ENCODE measurements at places on chromosomes 6 and 20.
A peak's percentile ranks its signal among the peaks of the same experiment; 100 is the strongest.

DNA sequence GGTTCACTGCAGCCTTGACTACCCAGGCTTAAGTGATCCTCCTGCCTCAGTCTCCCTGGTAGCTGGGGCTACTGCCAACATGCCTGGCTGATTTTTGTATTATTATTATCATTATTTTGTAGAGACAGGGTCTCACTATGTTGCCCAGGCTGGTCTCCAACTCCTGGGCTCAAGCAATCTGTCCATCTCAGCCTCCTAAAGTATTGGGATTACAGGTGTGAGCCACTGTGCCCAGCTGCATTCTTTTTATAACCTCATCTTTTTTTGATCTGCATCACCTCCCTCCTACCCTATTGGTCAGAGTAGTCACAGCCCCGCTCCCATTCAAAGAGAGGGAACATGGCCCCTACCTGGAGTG is 23.6 kb upstream of the IER3 start:
- no peak for DNase-seq

DNA sequence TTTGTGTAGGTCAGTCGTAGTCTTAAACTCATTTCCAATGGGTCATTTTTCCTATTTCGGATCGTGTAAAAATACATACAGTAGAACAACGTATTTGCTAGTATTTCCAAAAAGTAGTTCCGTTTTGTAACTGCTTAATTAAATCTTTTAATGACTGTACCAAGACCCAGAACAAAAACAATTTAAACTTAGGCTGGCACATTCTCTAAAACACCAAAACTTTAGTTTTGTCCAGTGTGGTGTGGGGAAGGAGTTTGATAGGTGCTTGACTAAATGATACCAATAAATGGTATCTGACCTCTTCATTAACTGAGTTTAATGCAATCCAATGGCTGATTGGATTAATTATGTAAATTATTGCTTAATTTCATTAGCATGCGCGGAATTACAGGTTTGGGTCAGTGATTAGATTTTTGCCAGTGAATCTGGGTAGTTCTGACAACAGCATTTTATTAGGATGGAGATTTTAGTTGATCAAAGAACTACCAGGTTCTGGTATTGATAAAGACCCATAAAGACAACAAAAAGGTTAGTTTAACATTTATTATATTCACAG is 20.8 kb downstream of the OR2B2 start:
- DNase-seq, result no peak

DNA sequence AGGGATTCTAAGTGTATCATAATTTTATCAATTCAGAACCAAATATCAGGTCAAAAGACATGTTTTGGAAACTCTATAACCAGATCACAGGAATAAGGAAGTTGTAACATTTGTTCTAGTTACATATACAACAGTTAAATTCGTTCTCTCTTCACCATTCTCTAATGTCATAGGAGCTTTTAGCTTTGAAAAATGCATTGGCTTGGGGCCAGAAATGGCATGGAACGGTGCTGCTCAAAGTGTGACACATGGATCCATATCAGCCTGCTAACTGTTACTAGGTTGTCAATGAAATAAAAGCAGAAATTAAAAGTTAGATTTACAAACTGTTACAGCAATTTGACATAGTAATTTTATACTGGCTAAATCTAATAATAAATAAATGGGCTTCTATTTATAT is 120.3 kb downstream of the LCA5 start:
- no peak for DNase-seq

- DNase-seq, result peak; percentile 92
Observed at GRCh38 chr20:23641936-23642751, 4.4 kb upstream of the CST3 start.

DNA sequence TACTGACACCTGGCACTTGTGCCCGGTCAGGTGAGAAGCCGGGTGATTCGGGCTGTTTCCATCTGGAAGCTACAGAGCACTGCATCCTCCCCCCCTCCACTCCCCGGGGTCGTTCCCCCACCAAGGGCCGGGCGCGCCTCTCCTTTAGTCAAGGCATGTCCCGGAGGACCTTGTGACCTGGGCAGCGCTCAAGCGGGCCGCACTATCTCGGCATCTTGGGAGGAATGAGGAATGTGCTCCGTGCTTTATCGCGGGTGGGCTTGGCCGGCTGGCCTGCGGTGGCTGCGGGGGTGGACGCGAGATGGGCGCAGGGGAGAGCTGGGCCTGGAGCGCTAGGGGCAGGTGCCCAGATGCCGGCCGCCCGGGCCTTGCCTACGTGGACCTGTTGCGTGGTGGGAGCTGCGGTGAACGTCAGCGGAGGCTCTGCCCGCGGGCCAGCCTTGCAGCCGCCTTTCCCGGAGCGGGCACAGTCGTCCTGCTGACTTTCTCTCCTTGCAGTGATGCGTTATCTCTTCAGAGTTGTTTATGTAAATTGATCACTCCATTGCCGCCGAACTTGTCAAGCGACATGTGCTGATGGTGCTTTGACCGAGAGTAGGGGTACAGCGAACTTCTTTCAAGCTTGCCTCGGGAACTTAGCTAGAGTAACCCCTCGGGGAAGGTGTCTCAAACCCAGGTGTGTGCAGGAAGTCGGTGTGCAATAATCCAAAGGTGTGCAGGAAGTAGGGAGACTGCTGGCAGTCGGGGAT is 1.1 kb downstream of the LRRC1 start:
- DNase-seq, result no peak

GRCh38 chr20:47664068-47664437 is 121.2 kb downstream of the SULF2 start:
- DNase-seq, result no peak

DNA sequence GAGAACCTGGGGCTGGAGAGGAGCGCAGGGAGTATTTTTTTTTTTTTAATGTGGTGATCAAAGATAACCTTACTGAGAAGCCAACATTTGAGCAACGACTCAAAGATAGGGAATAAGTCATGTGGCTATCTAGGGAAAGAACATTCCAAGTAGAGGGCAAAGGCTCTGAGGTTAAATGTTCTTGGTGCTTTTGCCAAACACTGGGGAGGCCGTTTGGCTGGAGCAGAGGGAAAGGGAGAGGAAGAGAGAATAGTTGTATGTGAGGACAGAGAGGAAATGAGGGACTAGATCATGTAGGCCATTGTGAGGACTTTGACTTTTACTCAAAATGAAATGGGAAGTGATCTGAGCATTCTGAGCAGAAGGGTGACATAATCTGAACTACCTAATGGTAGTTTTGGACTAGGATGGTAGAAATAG is 27.8 kb downstream of the ACSS2 start:
- no peak for DNase-seq

- no peak for DNase-seq
Observed at GRCh38 chr6:73667798-73668197, 14.0 kb upstream of the SLC17A5 start.

- DNase-seq, result no peak
Observed at GRCh38 chr20:37697314-37697713, 3.5 kb downstream of the CTNNBL1 start.

- DNase-seq, result no peak
Observed at GRCh38 chr6:111900735-111901134, 27.5 kb upstream of the FYN start.

Measured in esophagus muscularis mucosa (tissue), 4 donors.